ENCODE measurements at places on chromosomes 7 and 10. TPM values are rescaled to one million over a fixed set of nuclear protein-coding genes. Genes with fewer than 3 reads are reported as not detected.

Gene ELMO1
- not detected for total RNA-seq

Gene INHBA
- total RNA-seq: not detected

Gene C10orf105
- not detected for total RNA-seq

Gene ZPBP
- not detected for total RNA-seq

Gene AKR1D1
- not detected for total RNA-seq

Gene SEMA4G
- 15.3 TPM for total RNA-seq

Gene PSMC2
- total RNA-seq: 371 TPM

Gene KLHL7
- 36.0 TPM for total RNA-seq

Gene MYOF
- total RNA-seq: 71.6 TPM

Gene SHH
- not detected for total RNA-seq

Gene OR2A12
- total RNA-seq: not detected

Gene OPALIN
- total RNA-seq: not detected

Gene PAPOLB
- total RNA-seq: not detected

Gene CC2D2B
- not detected for total RNA-seq

Gene MACC1
- total RNA-seq: not detected

Gene HOXA4
- total RNA-seq: not detected

Gene PNLIPRP3
- total RNA-seq: not detected

Gene ODAD2
- not detected for total RNA-seq

Gene HMX3
- not detected for total RNA-seq
